ENCODE measurements at places on chromosomes 6 and 20.

DNA sequence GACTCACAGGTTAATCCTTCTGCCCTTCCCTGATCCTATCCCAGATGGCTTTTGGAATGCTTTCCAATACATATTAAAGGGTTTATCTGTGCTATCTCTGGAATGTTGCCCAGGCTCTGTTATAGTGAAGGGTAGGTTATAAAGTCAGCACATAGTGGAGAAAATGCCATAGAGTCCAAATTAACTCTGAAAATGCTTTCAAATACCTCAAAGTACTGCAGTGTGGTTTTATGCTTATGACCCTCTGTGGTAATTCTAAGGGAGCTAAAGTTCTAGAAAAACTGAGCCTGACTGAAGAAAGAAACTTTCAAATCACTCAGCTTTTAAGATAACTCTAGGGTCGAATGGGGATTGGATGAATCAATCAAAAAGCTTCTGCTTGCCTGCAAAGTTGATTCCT, 159.8 kb downstream of the PLCB1 start:
- DNase-seq, result no peak

DNA sequence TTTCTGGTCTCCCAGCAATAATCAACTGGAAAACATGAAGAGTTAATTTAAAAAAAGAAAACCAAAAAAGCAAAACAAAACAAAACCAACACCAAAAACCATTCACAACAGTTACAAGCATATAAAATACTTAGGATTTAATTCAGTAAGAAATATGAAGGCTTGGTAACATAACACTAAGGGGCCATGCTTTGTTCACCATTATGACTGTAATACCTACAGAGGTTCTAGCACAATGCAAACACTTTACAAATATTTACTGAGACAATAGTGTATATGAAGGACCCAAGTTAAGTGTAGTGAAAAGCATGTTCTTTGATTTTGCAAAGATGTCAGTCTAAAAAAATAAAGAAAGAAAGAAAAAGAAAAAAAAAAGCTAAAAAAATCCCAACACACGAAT, 109.8 kb upstream of the EMILIN3 start:
- no peak for DNase-seq

DNA sequence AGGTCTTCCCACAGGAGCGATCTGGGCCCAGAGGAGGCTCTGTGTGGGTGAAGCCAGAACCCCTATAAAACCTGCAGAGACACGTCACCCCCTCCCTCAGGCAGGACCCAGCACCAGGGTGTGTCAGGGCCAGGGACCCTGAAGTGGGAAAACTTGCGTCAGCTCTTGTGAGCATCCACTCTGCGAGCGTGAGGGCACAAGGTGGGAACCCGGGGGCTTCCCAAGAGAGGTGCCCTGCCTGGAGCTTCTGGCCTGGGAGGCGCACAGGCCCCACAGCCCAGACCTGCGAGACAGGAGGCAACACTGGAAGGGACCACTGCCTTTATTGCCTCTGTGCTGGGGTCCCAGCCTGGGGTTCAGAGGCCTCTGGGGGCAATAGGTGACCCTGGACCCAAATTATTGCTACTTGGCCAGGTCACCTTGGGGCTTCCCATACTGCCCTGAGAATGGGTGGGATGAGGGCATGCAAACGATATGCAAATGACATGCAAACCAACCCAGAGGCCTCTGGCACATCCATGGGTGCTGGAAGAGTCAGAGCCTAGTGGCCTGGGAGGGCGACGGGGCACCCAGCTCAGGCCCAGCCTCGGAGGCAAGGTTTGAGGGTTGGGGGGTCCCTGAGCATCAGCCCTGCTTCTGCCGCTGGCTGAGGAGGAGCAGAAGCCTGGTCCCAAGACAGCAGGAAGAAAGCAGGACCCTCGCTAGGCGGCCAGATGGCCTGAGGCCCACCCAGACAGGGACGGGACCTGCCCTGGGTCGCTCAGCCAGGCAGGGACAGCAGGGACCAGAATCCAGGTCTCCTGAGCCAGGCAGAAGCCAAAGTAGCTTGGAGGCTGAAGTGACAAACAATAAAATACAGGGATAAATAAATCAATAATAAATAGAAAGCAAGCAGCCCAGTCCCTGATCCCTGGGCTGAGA, 5.1 kb upstream of the C20orf144 start:
- no peak for DNase-seq

DNA sequence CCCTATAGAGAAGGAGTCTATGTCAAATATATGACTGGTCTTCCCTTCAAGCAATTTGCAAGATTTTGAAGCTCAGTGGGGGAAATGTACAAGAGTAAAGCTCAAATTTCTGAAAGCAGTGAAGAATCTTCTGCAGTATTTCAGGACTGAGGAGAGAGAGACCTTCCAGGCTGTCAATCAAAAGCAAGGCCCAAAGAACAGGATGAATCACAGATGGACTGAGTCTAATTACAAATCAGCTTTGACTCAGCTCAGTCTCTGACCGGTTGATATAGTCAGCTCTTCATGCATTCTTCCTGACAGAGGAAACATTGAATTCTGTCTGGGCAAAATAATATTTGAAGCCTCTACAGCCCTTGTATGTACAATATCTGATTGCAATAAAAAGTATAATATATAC, 7.7 kb upstream of the HTR1B start:
- no peak for DNase-seq

- DNase-seq, result no peak
These were observed 109.6 kb upstream of the BACH2 start for GRCh38 chr6:90406142-90406794.

GRCh38 chr20:5430670-5431069, 113.9 kb upstream of the PROKR2 start:
- no peak for DNase-seq

GRCh38 chr20:32537657-32538525, 47.2 kb downstream of the NOL4L start:
- DNase-seq, result no peak

GRCh38 chr6:53496797-53497375, 48.0 kb downstream of the GCLC start:
- DNase-seq, result no peak

GRCh38 chr20:44571362-44571988, 10.9 kb upstream of the PKIG start:
- no peak for DNase-seq

GRCh38 chr20:11186301-11187008, 512.7 kb upstream of the JAG1 start:
- DNase-seq, result no peak

DNA sequence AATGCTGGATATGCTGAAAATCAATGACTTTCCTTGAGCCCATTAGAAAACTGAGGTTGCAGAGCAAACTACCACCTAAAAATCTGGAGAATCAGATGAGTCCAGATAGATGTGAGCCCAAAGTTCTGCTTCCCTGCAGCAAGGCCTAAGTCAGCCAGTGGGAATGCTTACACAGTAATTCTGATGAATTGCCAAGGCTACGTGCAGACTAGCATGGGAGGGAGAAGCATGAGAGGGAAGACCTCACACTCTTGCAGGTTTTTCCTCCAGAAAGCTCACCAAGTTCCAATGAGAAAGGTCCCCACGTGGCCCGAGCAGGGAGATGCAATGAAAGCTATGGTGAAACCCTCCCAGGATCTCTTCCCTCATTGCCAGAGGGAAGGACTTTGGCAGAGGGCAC, 104.8 kb upstream of the SIRPA start:
- DNase-seq, result no peak

GRCh38 chr6:159360306-159360705, 191.1 kb downstream of the FNDC1 start:
- no peak for DNase-seq

All from HL-60 (cell line).